ENCODE measurements at places on chromosomes 12 and 14. TPM values are rescaled to one million over a fixed set of nuclear protein-coding genes. Genes with fewer than 3 reads are reported as not detected.

The SLC5A8 gene
- total RNA-seq: 3.3 TPM

GRCh38 chr14:80805136-80805535 lies 136.4 kb downstream of the CEP128 start:
- no peak for DNase-seq

DNA sequence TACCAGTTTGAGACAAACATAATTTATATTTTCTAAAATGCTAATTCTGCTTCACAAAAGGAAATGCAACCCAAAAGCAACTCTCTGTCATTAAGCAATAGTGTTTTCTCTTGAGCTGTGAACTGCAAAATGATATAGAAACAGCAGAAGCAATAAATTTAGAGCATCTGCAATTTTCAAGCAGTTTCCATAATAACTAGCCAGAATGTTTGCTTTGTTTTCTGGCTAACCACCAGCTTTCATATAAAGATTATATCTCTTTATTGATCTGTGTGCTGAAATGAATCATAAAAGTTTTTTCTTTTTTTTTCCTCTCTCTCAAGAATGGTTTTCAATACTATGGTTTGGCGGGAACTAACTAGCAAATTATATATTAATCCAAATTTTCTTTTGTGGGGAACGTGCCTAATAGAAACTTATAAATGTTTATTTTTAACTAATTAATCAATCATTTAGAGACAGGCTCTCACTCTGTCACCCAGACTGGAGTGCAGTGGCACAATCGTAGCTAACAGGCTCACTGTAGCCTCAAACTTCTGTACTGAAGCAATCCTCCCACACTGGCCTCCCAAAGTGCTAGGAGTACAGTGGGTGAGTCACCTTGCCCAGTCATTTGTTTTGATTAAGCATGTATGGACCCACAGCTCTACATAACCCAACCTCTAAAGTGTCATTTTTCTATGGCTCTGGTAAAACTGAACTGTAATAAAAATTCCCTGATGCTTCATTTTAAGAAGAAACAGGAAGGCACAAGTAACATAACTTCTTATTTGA lies 830.1 kb upstream of the MGAT4C start:
- no peak for DNase-seq

GRCh38 chr12:111352296-111352993 lies 16.4 kb downstream of the PHETA1 start:
- DNase-seq: no peak

GRCh38 chr12:28793581-28794151 lies 355.4 kb upstream of the FAR2 start:
- DNase-seq: no peak

GRCh38 chr12:110266381-110266960 lies 14.6 kb upstream of the ATP2A2 start:
- DNase-seq: no peak

GRCh38 chr12:117158096-117158495 lies 32.2 kb downstream of the FBXO21 start:
- DNase-seq: no peak

DNA sequence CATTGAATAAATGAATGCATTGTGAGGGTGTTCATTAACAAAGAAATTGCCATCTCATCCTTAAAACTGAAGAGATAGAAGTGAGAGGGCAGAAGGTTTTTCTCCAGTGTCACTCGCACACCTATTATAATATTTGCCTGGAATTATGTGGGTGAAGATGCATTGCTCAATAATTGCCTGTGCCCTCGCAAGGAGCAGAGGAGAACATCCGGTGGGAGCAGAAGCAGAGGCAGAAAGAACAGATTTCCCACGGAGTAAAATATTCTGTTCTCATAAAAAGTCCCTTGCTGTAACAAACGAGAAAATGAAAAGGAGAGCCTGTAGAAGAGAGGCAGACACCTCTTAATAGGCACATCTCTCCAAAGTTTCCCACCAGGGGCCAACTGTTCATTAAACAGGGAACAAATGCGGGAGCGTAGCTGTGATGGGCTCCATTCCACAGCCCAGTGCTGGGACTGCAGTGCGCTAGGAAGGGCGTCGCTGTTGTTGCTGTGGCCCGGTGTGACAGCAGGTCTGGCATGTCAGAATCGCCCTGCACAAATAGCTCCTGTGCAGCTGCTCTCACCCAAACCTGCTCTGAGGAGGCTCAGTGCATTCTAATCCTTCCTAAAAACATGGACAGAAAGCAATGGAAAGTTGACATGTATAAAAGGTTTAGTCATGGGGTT lies 359.8 kb downstream of the APAF1 start:
- DNase-seq: no peak

Measured in frontal cortex (tissue), 4 donors.